ENCODE measurements at places on chromosomes 16 and 17. TPM values are rescaled to one million over a fixed set of nuclear protein-coding genes. Genes with fewer than 3 reads are reported as not detected.

The MPP2 gene
- total RNA-seq: 14.2 TPM

- no peak for DNase-seq
Observed at GRCh38 chr16:72001180-72001874, 1.1 kb upstream of the PKD1L3 start.

- no peak for DNase-seq
Observed at GRCh38 chr16:79472426-79472825, 128.1 kb downstream of the MAF start.

DNA sequence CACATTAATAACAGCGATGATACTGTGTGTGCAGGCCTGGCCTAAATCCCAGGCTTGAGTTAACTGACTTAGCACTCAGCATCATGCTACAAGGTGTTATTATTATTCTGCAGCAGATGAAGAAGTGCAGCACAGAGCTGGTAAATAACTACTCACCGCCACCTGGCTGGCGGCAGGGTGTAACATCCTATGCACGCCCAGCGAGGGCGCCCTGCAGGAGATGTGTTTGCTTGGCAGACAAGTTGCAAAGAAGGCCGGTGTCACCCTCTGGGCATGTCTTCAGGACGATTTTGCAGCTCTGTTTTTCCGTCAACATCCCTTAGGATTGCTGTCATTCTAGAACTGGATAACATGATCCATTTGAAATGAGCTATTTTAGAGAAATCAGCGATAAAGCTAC, 30.1 kb downstream of the DNAH9 start:
- DNase-seq: no peak

GRCh38 chr17:66569572-66569971, 265.3 kb upstream of the CACNG5 start:
- DNase-seq: no peak

DNA sequence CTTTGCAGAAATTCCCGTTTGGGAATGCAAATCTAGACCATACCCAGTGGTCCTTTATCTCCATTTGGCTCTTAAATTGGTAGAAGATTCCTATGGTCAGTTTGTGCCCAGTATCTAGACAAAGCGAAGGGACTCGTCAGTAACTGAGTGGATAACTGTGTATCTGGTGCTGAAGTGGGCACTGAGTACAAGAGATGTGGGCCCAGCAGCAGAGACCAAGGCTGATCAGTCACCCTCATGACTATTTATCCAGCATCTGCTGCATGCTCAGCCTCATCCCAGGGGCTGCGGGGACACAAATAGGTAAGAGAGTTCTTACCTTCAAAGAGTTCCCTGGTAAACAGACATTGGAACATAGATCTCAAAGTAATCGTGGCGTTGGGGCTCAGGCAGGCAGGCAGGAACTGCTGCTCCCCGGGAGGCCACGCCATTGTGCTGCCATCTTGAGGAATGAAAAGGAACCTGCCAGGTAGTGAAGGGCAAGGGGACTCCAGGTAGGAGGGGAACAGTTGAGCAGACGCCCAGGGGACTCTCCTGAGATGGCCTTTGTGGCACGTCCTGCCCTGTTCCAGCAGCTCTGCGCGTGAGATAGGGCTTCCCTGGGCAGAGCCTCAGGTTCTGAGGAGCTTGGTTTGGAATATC, 10.3 kb downstream of the NT5M start:
- DNase-seq: no peak
